ENCODE measurements at places on chromosomes 16 and 17. TPM values are rescaled to one million over a fixed set of nuclear protein-coding genes. Genes with fewer than 3 reads are reported as not detected.
A peak's percentile ranks its signal among the peaks of the same experiment; 100 is the strongest.

DNA sequence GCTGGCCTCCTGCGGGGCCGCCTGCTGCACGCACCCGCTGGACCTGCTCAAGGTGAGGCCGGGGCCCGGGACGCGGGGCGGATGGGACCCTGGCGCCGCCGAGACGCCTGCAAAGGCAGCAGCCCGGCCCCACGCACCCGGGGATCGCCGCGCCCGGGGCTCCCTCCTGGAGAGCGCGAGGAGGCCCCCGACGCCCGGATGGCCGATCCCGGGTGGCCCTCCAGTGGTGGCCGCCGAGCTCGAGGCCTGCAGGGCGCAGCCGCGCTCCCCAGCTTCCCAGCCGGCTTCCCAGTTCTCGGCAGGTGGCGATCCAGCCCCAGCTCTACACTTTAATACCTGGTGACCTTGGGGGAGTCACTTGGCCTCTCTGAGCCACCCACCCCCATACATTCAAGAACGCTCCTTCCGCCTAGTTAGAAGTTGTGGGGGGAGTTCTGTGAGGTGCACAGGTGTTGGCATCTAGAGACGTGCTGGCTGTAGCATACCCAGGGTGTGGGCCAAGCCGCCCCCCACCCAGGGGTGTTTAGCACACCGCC lies 452 bp downstream of the SLC25A10 start:
- no peak for DNase-seq

- no peak for DNase-seq
Measured at GRCh38 chr16:11145173-11145818, 110.7 kb downstream of the SOCS1 start.

- no peak for DNase-seq
Measured at GRCh38 chr17:64036198-64036922, 15.9 kb upstream of the ICAM2 start.

- DNase-seq = no peak
Measured at GRCh38 chr16:68275611-68276191, 11.4 kb downstream of the SLC7A6 start.

DNA sequence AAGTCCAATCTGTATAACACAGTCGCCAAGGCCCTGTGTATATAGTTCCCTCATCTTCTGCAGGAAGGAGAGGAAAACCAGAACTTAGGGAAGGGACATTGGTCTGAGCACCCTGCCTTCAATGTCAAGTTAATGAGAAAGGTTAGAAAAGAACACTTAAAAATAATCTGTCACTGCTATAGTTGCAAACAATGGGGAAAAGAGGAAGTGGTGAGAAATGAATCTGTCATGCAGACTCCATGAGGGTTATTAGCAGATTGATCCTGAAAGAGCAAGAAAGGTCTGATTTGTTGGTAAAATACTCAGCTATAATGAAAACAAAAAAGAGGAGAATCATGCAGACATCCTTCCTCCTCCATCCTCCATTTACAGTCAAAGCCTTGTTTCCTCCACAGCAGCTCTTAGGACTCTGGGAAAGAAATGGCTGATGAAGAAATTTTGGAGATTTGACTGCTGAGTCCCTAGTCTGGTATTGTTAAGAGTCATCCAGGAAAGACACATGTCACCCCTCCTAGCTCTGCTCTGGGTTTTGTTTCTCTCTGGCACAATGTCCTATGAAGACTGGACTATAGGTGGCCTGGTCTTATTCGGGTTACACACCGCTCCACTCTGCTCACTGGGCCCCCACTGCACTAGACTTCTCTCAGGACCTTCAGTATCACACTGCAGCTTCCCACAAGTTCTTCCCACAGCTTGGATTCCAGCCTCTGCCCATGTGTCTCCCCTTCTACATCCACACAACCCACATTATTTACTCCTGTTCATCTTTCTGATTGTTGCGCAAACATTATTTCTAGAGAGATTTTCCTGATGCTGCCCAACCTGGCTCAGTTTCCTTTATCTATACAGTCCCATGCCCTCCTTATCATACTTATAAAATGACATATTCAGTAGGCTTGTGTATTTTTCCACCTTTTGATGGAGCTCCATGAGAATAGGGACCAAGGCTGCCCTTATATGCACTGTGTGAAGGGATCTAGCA lies 56.5 kb upstream of the XYLT1 start:
- DNase-seq = no peak

- DNase-seq = no peak
Measured at GRCh38 chr17:55763856-55764255, 13.0 kb downstream of the PCTP start.

DNA sequence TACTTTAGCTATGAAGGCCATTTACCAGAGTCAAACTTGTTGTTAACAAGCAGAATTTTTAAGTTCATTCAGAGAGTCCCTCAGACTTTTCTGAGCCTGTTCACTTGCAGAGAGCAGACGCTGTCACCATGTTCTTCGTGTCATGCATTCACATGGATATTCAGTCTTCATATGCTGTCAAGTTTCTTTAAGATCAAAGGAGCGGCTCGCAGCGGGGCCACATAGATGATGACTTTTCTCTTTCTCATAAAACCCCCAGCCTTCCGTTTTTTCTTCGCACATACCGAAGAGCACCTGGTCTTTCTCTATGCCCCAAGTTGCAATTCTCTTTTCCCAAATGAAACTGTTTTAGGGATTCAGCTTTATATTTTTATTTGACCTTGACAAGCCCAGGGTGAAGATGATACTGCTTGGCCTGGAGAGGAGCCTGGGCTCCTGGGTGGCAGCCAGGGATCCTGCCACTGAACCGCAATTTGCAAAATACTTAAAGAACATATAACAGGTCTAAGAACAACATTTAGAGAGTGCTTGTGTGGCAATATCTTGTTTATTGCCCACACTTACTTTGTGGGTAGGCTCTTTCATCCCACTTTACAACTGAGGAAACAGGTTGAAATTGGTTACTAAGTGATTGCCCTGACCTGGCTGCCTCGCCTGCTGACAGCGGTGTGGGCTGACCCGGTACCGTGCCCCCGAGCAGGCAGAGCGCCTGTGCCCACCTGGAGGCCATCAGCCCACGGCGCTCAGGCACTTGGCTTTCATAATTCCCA lies 22.9 kb downstream of the SEC14L1 start:
- DNase-seq = no peak

DNA sequence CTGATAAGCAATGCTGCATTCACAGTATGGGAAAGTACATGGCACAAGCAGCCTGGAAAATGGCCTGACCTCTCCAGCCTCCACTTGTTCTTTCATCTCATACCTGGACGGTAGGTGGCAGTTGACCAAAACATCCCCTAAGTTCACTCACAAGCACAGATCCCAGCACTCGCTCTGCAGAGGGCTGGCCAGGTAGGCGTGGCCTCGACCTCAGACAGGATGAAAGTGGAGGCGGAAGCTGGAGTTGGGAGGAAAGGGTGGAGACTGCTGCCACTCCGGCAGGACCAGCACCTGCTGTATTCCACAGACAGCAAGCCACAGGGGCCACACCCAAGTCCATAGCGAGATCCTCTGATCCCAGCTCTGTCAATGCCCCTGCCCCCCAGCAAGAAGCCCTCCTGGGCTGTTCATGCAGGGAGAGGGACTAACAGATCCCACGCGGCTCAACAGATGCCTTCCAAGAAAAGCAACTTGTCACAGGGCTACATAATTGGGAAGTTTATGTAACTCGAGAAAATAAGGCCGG lies 31.3 kb downstream of the ZCCHC14 start:
- DNase-seq = peak; percentile 50

DNA sequence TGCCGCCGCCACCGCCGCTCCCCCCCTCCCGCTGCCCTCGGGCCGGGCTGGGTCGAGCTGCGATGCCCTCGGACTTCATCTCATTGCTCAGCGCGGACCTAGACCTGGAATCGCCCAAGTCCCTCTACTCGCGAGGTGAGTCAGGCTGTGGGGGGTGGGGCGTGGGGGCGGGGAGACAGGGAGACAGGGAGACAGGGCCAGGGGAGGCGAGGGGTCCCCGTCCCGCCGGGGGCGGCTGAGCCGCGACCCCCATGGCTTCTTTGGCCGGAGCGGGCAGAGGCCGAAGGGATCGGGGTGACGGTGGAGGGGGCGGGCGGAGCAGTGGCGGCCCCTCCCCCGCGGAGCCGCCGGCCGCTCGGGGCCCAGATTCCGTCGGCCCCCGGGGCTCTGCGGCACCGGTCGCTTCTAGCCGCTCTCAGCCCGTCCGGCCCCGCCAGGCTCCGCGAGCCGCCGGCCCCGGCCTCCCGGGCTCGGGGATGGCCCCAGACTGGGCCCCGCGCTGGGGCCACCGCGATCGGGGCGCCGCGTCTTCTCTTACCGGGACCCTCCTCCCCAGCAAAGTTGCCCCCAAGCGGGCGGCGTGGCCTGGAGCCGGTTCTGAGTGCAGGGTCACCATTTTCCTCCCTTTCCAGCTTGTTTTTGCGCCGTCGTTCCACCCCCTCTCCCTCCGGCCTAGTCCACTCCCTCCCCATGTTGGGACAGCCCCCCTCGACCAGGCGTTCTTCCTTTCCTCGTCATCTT lies 644 bp downstream of the NFAT5 start:
- peak; percentile 58 for DNase-seq

- no peak for DNase-seq
Measured at GRCh38 chr17:22278302-22279275, 586.3 kb downstream of the KCNJ18 start.

GRCh38 chr16:57959121-57959520 lies 11.8 kb downstream of the CNGB1 start:
- DNase-seq = no peak

GRCh38 chr16:56094231-56094630 lies 97.1 kb upstream of the GNAO1 start:
- DNase-seq = no peak

DNA sequence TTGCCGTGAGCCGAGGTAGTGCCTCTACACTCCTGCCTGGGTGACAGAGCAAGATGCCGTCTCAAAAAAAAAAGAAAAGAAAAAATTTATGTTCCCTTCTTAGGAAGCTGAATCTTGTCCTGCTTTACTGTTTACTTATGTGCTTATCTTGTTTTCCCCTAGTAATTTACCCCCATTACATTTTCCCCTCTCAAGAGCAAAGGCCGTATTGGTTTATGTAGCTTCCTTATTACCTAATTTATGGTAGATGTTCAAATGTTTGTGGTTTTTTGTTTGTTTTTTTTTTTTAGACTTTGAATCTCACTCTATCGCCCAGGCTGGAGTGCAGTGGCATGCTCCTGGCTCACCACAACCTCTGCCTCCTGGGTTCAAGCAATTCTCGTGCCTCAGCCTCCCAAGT lies 10.3 kb upstream of the SLC52A1 start:
- DNase-seq = no peak

DNA sequence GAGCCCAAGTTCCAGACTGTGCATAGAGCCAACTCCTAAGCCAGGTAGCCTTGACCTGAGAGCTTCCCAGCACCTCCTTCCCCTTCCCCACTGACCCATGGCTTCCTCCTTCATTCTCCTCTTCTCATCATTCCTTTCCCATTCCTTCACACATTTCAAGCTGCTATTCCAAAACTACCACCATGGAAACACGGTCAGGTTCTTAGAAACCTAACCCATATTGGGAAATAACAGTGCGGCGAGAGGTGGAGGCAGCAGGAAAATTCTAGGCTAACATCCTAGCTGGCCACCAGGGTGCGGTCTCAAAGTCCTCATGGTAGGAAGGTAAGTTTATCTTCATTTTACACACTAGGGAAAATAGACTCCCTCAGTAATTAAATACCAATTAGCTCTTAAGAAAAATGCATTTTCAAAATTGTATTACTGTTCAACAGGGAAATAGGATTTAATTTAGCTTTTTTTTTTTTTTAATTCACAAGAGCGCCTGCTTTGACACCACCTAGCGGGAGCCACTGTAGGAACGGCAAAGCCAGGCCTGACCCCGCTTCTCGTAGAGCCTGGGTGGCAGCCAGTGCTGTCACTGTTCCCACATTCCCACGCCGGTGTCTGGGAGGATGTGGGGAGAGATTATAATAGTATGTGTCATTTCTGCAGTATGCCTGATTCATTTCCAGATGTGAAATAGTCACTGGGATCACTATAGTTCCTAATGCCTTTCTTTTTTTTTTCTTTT lies 14.0 kb upstream of the SPHK1 start:
- DNase-seq = peak; percentile 85

- DNase-seq = peak; percentile 67
Measured at GRCh38 chr17:82297280-82297713, 20.1 kb downstream of the CD7 start.

- peak; percentile 93 for DNase-seq
Measured at GRCh38 chr17:76529224-76530094, 8.1 kb downstream of the CYGB start.

- DNase-seq = no peak
Measured at GRCh38 chr17:6480303-6480675, 36.0 kb downstream of the PIMREG start.

GRCh38 chr17:73126716-73127473 lies 34.4 kb upstream of the SLC39A11 start:
- no peak for DNase-seq

GRCh38 chr17:2415081-2415480 lies 14.2 kb upstream of the MNT start:
- no peak for DNase-seq

DNA sequence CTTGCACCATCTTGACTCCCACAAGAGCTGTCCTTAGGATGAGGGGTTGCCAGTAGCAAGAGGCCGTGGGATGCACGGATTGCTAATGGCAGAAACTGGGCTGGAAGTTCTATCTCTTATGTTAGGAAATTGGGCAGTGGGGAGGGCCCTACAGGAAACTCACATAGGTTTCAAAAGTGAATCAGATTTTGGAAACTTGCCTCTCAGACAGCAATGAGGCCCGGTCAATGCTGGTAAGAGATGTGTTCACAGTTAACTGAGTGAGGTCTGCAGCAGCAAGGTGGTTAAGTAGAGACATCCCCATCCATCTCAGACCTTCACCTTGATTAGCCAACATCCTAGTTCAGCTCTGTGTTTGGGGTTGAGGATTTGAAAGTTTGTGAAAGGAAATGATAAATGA lies 164.7 kb downstream of the ABCA8 start:
- DNase-seq = no peak

GRCh38 chr16:80171199-80171598 lies 369.6 kb upstream of the DYNLRB2 start:
- DNase-seq = no peak

- DNase-seq = no peak
Measured at GRCh38 chr17:50833510-50834428, 1.6 kb upstream of the WFIKKN2 start.

DNA sequence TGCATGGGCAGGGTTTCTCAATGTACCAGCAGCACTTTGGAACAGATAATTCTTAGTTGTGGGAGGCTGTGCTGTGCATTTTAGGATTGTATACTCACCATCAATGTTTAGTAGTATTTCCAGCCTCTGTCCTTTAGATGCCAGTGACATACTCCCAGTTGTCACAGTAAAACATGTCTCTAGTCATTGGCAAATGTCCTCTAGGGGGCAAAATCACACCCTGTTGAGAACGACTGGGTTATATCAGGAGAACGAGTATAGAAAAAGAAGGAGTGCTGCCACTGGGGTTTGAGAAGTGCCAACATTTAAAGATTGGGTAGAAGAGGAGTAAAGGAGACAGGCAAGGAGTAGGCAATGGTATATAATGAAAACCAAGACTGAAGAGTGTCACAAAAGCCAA lies 37.9 kb upstream of the SMIM36 start:
- no peak for DNase-seq

Gene CREBBP
- 37.5 TPM for total RNA-seq

Gene PPL
- 9.9 TPM for total RNA-seq

Gene CCL17
- 1.0 TPM for total RNA-seq

Gene MSI2
- total RNA-seq = 124 TPM

Gene TBC1D3
- not detected for total RNA-seq

Gene BPTF
- total RNA-seq = 56.7 TPM

Gene KRT17
- not detected for total RNA-seq

Gene LDHD
- 135 TPM for total RNA-seq

Gene GP1BA
- total RNA-seq = not detected

Gene CYB5B
- 64.7 TPM for total RNA-seq

Gene ARL5C
- total RNA-seq = not detected

Gene EPX
- total RNA-seq = not detected
